GM23248 (cell line): ENCODE measurements at places on chromosomes 2 and 18.

GRCh38 chr2:80476535-80477117 lies 172.1 kb upstream of the LRRTM1 start:
- no peak overlapping the region for H3K27ac ChIP-seq
- H3K27me3 ChIP-seq = no peaks in the 10 kb centered on the region
- no peaks in the 10 kb centered on the region for H3K36me3 ChIP-seq

GRCh38 chr2:60867848-60868247 lies 13.5 kb upstream of the REL start:
- H3K27ac ChIP-seq = no peak overlapping the region
- H3K4me1 ChIP-seq = no peaks in the 10 kb centered on the region
- DNase-seq = no peak
- no peaks in the 10 kb centered on the region for H3K36me3 ChIP-seq
- no peaks in the 10 kb centered on the region for H3K27me3 ChIP-seq
- H3K4me3 ChIP-seq = no peak overlapping the region

- no peak for DNase-seq
- H3K27me3 ChIP-seq = no peaks in the 10 kb centered on the region
- H3K36me3 ChIP-seq = no peaks in the 10 kb centered on the region
- H3K4me1 ChIP-seq = no peaks in the 10 kb centered on the region
Observed at GRCh38 chr2:209517436-209517835, 93.6 kb downstream of the MAP2 start.

- H3K27me3 ChIP-seq = peaks cover 52% of the 10 kb centered on the region
- DNase-seq = no peak
- no peak overlapping the region for H3K27ac ChIP-seq
- H3K4me1 ChIP-seq = no peaks in the 10 kb centered on the region
Observed at GRCh38 chr2:121303531-121304263, 18.7 kb upstream of the TFCP2L1 start.

- H3K4me3 ChIP-seq = no peak overlapping the region
- H3K4me1 ChIP-seq = peaks cover 9% of the 10 kb centered on the region
- H3K27me3 ChIP-seq = no peaks in the 10 kb centered on the region
- H3K27ac ChIP-seq = no peak overlapping the region
- DNase-seq = peak; percentile 29
Observed at GRCh38 chr2:166351319-166351718, 24.4 kb downstream of the SCN9A start.

DNA sequence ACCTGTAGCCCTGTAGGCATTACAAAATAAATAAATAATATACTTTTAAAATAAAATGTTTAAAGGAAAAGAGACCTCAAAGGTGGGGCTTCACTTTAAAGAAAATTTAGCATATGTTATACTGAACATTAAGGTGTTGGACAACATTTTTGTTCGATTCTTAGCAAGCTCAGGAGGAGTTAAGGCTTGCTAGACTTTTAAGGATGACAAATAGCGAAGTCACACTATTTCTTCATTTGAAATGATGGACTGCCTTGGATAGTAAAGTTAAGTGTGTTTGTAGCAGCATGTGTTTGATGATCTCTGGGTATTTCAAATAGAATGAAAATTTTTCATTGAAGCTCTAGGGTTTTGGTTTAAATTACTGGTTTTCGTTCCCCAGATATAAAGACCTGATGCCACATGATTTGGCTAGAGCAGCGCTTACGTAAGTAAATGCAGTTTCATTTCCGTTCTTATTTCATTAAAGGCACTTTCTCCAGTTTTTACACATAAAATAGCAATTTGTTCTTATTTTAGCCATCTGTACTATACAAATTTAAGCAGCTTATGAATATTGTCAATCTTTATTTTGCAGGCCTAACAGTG lies 24.9 kb downstream of the HADHB start:
- H3K27ac ChIP-seq = peak overlapping the region; percentile 0; the same call in 1 of the 2 replicates
- no peak overlapping the region for H3K4me3 ChIP-seq
- H3K4me1 ChIP-seq = peaks cover 42% of the 10 kb centered on the region
- H3K36me3 ChIP-seq = 0 out of 2 replicates have a peak, but pooled peaks cover 6% of the 10 kb centered on the region
- H3K27me3 ChIP-seq = no peaks in the 10 kb centered on the region

DNA sequence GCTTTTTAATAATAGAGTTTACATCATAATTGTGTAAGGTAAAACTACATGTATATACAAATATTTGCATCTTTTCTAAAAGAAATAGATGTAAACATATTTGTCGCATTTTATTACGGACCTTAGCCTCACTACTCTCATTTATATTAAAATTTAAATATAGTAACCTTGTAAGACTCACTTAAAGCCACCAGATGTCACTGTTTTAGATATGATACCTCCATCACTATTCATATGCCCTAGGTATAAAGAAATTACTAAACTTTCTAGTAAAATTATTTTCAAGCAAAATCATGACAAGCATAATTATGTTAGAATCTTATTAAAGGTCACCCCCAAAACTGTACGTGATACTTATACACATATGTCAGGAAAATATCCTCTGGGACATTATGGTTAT lies 674.3 kb upstream of the REG3G start:
- H3K4me3 ChIP-seq = no peak overlapping the region
- peak; percentile 30 for DNase-seq
- H3K27me3 ChIP-seq = no peaks in the 10 kb centered on the region
- no peaks in the 10 kb centered on the region for H3K4me1 ChIP-seq

- no peak for DNase-seq
- no peak overlapping the region for H3K27ac ChIP-seq
- H3K36me3 ChIP-seq = no peaks in the 10 kb centered on the region
- no peak overlapping the region for H3K4me3 ChIP-seq
- no peaks in the 10 kb centered on the region for H3K4me1 ChIP-seq
- H3K27me3 ChIP-seq = no peaks in the 10 kb centered on the region
Observed at GRCh38 chr2:136052369-136053362, 65.3 kb downstream of the CXCR4 start.

DNA sequence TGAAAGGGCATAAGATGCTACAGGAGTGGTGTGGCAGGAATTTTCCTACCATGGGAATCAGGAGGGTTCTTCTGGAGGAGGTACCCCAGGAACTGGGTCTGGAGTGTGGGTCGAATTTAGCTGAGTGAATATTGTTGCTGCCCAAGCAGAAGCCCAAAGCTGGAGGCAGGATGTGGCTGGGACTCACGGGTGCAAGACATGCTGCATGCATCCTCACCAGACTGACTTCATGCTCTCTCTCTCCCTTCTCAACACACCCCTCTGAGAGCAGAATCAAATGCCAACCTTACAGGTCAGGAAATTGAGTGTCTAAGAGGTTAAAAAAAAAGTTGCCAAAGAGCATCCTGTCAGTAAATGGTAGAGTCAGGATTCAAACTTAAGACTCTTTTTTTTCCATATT lies 78.8 kb upstream of the TTC39C start:
- no peaks in the 10 kb centered on the region for H3K27me3 ChIP-seq
- no peak overlapping the region for H3K27ac ChIP-seq
- H3K4me1 ChIP-seq = 0 out of 2 replicates have a peak, but pooled peaks cover 8% of the 10 kb centered on the region
- H3K36me3 ChIP-seq = no peaks in the 10 kb centered on the region

DNA sequence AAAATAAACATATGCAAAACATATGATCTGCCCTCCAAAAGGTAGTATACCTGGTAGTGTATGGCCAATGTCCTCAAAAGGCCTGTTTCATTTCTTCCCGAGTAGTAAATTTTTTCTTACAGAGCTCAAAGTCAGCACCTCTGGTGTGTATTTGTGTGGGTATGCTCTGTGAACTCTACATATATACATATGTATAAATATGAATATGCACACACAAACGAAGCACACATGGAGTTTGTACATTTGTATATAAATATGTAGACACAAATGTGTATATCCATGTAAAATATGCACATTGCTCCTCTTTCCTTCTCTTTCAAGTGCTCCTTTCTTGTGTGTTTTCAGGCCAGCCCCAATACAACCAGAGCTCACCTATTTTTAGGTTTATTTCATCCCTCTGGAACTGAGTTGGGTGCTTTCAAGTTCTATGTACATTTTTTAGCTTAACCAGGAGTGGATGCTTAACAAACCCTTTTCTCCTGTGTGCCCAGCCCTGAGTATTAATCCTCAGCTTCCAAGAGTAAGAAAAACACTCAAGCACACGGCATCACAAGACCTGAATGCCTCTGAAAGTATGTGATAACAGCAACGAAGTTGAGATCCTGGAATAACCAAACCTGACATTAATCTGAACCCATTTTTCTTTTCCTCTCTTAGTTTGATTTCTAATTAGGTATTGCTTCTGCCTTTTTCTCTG lies 12.2 kb upstream of the GALNT5 start:
- H3K27ac ChIP-seq = peak overlapping the region; percentile 94
- peaks cover 37% of the 10 kb centered on the region for H3K4me1 ChIP-seq
- H3K4me3 ChIP-seq = no peak overlapping the region
- no peaks in the 10 kb centered on the region for H3K27me3 ChIP-seq
- DNase-seq = no peak
- no peaks in the 10 kb centered on the region for H3K36me3 ChIP-seq

DNA sequence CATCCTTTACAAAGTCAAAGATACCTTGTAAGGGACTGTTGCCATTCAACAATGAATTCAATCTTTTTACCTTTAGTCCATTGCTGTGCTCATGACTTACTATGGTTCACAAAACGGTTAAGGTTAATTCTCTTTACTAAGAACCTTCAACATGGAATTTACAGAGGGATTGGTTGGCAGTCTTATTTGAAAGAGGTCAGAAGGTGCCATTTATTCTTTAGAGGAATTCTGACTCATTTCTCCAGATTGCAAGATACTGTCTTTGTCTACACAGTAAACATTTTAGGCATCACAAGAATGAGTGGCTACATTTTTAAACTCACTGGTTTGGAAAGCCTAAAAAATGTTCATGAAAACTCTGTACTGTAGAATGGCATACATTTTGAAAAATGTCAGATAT lies 17.4 kb downstream of the KCNH7 start:
- H3K27me3 ChIP-seq = no peaks in the 10 kb centered on the region
- no peaks in the 10 kb centered on the region for H3K36me3 ChIP-seq
- 0 out of 2 replicates have a peak, but pooled peaks cover 3% of the 10 kb centered on the region for H3K4me1 ChIP-seq
- DNase-seq = peak; percentile 15
- no peak overlapping the region for H3K27ac ChIP-seq

GRCh38 chr2:240814280-240814679 lies 5.7 kb downstream of the KIF1A start:
- H3K4me1 ChIP-seq = no peaks in the 10 kb centered on the region
- DNase-seq = no peak
- H3K27me3 ChIP-seq = peaks cover 16% of the 10 kb centered on the region
- H3K27ac ChIP-seq = no peak overlapping the region

GRCh38 chr2:207408086-207408794 lies 121.5 kb upstream of the CREB1 start:
- H3K4me3 ChIP-seq = peak overlapping the region; percentile 57
- H3K4me1 ChIP-seq = peaks cover 12% of the 10 kb centered on the region

DNA sequence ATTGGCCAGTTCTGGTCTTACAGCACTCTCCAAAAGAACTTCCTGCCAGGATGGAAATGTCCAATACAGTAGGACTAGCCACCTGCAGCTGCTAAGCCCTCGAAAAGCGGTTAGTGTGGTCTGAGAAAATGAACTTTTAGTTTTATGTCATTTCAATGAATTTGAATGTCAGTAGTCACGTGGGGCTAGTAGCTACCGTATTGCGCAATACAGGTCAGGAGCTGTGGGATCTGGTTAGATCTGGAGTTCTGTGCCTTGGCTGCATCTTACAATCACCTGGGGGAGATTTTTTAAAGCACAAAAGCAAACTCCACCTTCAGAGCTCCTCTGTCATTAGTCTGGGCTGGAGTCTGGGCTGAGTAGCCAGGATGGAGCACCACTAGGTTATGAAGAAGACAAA lies 35.9 kb downstream of the C1QL2 start:
- no peak for DNase-seq
- peaks cover 8% of the 10 kb centered on the region for H3K27me3 ChIP-seq
- H3K4me1 ChIP-seq = no peaks in the 10 kb centered on the region
- no peak overlapping the region for H3K4me3 ChIP-seq

DNA sequence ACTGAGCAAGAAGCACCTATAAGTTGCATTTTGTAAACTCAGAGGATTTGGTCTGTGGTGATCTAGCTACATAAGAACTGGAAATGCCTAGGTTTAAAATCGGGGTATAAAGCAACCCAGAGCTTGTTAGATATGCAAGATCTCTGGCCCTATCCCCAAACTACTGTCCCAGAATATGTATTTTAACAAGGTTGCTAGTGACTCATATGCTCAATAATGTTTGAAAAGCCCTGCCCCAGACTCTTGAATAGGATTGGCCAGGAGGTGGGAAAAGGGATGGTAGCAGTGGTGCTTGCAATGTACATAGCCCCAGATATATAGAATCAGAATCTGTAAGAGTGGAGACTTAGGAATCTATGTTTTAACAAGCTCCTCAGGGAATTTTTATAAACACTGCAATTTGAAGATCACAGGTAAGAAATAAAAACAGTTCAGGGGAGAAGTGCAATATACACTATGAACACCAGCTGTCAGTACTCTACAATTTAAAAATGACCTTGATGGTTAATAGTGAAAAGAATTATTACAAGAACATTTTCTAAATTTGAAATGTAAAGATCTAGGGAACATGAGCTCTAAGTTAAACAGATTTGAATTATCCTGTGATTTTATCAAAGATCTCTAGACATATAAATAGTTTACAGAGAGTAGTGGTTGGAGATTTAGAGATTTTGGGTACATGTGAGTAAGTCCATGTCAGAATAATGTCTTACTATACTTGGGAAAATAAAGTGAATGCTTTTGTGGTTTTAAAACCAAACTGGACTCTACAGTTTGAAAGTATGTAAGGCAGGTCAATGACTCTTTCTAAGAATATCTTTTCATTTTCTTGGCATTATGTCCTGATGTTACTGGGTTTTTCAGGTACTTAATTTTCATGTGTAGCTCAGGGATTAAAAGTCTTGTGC lies 7.7 kb upstream of the MMADHC start:
- no peak overlapping the region for H3K27ac ChIP-seq
- H3K4me1 ChIP-seq = peaks cover 28% of the 10 kb centered on the region
- no peak overlapping the region for H3K4me3 ChIP-seq
- peak; percentile 53 for DNase-seq

DNA sequence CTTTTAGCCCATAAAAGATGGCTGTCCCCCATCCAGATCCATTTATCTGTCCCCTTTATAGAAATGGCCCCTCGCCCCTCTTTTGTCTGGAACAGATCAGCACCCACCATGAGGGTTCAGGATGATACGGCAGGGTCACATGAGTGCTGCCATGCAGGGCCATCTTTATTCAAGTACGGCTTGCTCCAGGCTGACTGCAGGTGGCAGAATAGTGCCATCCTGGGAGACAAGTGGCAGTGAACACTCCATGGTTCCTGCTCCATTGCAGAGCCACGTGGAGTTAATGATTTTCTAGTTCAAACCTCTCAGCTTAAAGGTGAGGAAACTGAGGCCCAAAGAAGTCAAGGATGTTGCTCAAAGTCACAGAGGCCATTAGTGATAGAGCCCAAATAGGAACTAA lies 180.6 kb downstream of the CLIP4 start:
- H3K27me3 ChIP-seq = peaks cover 33% of the 10 kb centered on the region; the same call in 1 of the 2 replicates
- H3K36me3 ChIP-seq = no peaks in the 10 kb centered on the region

DNA sequence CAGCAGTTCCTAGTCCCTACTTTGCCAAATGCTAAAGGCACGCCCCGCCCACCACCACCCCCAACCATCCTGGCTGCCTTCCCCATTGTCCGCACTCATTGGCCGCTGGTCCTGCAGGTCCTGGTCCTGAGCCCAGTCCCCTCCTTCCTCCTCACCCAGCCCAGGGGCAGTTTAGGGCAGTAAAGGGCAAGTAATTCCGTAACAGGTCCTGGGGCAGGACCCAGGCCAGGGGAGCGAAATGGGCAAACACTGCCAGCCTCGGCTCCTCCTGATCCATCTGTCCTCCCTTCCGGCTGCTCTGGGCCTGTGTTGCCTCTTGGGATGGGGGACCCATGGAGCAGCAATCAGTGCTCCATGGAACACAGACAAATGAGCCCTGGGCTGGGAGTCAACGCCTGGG lies 6.1 kb downstream of the ADCY3 start:
- peaks cover 6% of the 10 kb centered on the region; the same call in 1 of the 2 replicates for H3K4me1 ChIP-seq
- no peak overlapping the region for H3K27ac ChIP-seq
- no peak for DNase-seq
- no peak overlapping the region for H3K4me3 ChIP-seq
